ENCODE measurements at places on chromosomes 13 and 19. TPM values are rescaled to one million over a fixed set of nuclear protein-coding genes. Genes with fewer than 3 reads are reported as not detected.

The KIR2DL1 gene
- not detected for total RNA-seq

The TUBB4A gene
- total RNA-seq, result not detected

The KLK12 gene
- not detected for total RNA-seq

The PEX11G gene
- total RNA-seq, result 2.3 TPM

The THSD8 gene
- 0.23 TPM for total RNA-seq

The ZNF728 gene
- 0.34 TPM for total RNA-seq

The PSG6 gene
- not detected for total RNA-seq

The CEACAM16 gene
- total RNA-seq, result not detected

The ERICH4 gene
- total RNA-seq, result not detected

The CCNA1 gene
- total RNA-seq, result 0.17 TPM

The JOSD2 gene
- total RNA-seq, result 18.0 TPM

The SIGLEC8 gene
- total RNA-seq, result not detected

The SIGLECL1 gene
- not detected for total RNA-seq

The ICAM4 gene
- total RNA-seq, result 0.85 TPM

The CERS1 gene
- total RNA-seq, result 1.3 TPM

The SIGLEC10 gene
- total RNA-seq, result not detected

The GNG8 gene
- not detected for total RNA-seq

The ZNF726 gene
- total RNA-seq, result 7.8 TPM
